ENCODE measurements at places on chromosomes 12 and 14.

GRCh38 chr14:101186544-101186943 lies 283.0 kb upstream of the RTL1 start:
- DNase-seq = no peak

GRCh38 chr14:55604488-55604887 lies 24.5 kb downstream of the KTN1 start:
- no peak for DNase-seq

DNA sequence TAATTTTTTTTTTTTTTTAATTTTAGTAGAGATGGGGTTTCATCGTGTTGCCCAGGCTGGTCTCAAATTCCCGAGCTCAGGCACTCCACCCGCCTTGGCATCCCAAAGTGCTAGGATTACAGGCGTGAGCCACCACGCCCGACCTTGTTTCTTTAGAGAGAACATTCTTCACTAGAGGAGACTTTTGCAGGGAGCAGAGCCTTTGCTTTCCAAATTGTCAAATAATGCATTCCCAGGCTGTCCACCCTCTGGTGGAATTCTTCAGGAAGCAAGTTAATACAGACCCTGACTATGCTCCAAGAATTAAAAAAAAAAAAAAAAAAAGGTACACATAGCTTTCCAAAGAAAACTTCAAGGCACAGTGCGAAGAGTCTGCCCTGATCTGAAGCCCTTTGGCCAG lies 6.8 kb downstream of the ALDH1L2 start:
- no peak for DNase-seq

DNA sequence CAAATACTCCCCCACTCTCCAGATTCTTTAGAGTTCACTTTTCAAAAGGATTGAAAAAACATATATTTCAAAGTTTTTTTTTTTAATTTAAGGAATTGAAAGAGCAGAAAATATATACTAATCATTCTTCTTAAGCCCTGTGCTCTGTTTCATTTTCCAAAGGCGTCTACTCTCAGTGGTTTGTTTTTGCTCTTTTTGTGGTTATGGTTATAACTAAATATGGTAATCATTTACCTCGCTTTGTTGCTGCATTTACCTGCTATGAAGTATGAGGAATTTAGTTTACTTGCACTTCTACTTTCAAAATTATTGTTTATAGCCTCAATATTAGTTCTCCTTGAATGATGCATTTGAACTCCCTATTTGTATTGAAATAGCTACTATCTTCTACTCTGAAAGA lies 55.9 kb upstream of the LRRK2 start:
- no peak for DNase-seq

- DNase-seq = no peak
Measured at GRCh38 chr12:26623136-26623535, 209.9 kb downstream of the ITPR2 start.

GRCh38 chr12:16449459-16449858 lies 102.0 kb downstream of the MGST1 start:
- no peak for DNase-seq

- DNase-seq = no peak
Measured at GRCh38 chr12:10042167-10042566, 11.7 kb downstream of the CLEC9A start.

DNA sequence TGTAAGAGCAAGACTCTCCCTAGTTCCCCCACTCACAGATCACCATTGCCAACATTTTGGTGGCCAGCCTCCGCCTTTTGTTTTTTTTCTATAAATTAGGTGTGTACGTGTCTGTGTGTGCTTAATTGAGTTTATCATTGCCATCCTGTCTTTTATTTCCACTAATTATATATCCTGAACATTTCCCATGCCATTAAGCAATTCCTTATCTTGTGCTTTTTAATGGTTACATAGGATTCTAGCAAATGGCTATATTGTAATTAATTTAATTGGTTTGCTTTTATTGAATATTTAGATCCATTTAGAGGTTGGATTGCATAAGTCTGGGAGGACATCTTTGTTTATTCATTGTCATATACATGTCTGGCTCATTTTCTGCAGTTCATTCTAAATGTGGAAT lies 107.3 kb upstream of the RTL1 start:
- DNase-seq = no peak

DNA sequence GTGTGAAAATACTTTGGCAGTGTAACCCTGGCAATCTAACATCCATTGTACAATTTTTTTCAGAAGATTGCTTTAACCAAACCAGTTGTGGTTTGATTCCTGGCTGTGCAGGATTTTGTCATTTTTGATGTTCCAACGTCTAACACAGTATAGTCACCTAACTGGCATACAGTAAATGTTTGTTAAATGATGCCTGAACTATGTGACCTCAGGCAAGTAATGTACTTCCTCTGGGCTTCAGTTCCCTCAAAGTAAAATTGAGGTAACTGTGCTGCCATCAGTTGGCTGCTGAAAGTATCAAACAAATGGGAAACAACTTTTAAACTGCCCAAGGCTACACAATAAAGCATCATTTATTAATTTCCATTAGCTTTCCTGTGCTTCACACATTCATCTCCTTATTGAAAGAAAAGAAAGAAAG lies 4.3 kb downstream of the TM7SF3 start:
- DNase-seq = no peak

DNA sequence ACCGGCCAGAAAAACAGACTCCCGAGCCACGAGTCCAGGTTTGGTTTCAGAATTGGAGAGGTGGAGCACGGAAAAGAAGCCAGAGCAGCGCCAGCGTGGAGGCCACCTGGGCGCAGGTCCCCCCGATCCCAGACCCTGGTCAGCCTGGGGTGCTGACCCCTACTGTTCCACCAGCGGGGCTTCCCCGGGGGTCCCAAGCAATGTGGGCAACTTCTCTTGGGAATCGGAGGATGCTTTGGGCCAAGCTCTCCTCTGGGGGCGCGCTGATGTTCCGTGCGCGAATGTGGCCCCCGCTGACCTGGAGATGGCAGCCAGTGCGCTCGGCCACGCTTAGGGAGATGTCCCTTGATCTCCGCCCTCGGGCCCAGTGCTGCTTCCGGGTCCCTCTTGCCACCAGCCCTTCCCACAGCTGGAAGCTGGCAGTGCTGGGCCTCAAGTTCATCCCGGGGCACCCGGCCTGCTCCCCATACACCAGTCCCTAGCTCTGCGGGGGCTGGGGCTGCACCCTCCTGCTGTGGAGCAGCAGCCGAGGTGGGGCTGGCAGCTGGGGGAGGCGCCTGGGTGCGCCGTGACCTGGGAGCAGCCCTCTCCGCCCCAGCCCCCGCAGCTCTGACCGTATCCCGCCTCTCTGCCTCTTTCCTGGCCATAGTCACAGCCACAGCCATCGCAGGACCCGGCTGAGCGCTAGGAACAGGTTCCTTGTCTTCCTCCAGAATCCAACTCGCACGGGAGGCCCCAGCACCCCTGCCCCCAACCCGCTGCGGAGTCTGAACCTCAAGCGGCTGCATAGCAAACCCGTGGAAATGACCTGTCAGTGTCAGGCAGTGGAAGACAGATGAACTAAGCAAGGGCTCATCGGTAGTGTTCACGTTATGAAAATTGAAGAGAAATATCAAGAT lies 91.2 kb downstream of the RCOR1 start:
- DNase-seq = no peak

DNA sequence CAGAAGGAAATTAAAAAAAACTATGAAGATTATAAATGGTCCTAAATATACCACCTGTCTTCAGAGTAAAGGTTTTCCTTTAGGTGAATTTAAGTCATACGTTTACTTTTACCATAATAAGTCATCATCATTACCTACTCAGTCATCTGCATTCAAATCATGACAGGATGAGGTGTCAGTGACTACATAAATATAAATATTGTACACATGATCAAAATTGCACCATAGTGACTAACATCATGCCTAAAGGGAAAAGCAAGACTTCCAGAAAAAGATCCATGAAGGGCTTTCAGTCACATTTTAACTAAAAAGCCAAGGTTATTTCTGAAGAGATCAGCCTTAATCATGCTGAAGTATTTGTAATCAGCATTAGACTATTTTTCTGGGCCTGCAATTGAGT lies 759.9 kb upstream of the FLRT2 start:
- DNase-seq = no peak

- DNase-seq = no peak
Measured at GRCh38 chr12:25417071-25417470, 136.0 kb downstream of the LMNTD1 start.

- no peak for DNase-seq
Measured at GRCh38 chr12:130719263-130719859, 3.3 kb upstream of the RIMBP2 start.

- peak; percentile 76 for DNase-seq
Measured at GRCh38 chr14:62117010-62117750, 355.0 kb downstream of the SNAPC1 start.

- DNase-seq = no peak
Measured at GRCh38 chr12:88952562-88952942, 372.3 kb upstream of the KITLG start.

DNA sequence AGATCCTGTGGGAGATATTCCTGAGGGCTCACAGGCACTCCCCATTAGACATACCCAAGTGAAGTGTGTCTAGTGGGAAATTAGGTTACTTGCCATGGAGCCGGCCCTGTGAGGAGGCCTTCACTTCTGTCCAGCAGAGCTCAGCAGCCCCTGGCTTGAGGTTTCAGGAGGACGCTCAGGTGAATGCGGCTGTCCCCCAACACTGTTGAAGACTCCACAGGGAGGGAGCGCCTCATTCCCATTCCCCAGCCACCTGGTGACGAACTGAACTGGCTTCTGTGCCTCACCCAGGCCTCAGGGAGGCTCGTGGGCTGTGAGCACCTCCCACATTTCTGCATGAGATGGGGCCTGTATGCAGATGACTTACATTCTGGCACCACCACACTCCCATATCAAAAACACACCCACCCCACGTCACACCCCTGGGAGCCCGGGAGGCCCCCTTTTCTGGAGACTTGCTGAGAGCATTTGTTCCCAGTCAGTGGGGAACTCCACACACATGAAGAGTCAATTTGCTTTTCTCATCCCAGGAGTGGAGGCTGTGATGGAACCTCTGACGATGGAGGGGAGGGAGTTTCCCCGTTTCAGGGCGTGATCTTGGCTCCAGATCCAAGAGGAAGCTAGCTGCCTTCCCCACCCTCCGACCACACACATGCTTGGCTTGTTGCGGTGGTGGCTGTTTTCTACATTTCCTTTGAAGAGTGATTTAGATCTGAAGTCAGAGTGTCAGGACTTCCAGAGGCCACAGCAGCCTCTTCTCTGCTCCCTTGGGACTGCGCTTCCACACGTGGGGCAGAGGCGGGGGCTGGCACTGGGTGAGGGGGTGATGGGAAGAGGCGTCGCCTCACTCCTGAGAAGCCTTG lies 120.7 kb downstream of the ADGRD1 start:
- DNase-seq = peak; percentile 40

DNA sequence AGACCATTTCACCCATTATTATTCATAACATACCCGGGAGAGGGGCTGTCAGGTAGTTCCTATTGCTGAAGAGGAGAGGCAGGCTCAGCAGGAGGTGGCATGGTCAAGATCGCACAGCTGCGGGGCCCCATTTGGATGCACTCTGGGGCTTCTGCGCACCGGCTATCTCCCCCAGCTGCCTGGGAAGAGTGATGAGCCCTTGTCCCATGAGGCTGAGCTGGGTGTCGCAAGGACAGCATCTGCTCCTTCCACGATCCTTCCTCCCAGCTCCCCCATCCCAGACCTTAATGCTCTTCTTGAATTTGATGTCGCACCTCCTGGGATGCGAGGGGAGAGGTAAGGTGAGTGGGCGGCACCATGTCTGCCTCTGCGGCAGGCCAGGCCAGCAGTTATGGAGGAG lies 62.6 kb downstream of the SLC24A4 start:
- DNase-seq = no peak

DNA sequence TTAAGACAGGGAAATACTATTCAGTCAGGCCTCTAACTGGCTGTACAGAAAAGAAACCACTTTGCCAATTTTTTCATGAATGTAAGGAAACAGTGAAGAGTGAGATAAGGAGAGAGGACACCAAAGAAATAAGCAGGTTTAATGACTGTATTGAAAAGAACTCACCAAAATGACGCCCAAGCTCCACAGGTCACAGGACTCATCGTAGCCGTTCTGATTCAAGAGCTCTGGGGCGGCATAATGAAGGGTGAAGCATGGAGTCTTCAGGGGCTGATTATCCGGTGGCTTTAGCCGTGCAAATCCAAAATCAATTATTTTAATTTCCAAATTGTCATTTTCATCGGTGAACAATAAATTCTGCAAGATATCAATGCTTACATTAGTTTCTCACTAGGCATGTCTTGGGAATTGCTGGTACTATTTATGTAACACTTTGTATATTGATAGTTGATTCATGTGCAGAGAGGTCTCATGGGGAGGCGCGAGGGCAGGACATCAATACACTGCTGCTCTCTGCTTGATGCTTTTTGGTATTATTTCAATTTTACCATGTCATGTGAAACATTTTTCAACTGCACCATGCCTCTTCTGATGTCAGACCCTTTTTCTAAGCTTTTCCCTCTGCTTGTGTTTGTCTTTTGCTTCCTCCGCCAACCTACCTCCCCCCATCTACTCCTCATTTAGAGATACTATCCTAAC lies 74.2 kb upstream of the TTC7B start:
- DNase-seq = no peak

DNA sequence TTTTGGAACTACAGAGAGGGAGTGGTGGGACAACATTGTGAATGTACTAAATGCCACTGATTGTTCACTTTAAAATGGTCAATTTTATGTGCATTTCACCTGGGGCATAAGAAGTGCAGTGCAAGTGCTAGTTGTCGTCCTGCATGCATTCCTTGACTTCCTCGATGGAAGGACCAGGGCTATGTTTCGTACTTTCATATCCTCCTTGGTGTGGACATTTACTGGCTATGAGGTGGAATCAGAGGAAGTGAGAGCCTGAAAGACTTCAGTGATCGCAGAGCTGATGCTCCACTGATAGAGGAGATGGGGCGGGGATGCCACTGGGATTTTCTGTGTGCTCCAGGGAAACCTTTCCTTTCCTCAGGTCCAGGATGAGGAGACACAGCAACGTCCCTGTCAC lies 54.1 kb upstream of the DDX11 start:
- DNase-seq = no peak

GRCh38 chr14:52267501-52268278 lies at the start of gene PTGDR:
PTGDR (plus strand) TSS chr14:52267698; CDS start chr14:52267815, 117 bp downstream.
- DNase-seq = peak; percentile 67

GRCh38 chr14:22303589-22304195 lies 285.3 kb downstream of the DAD1 start:
- DNase-seq = no peak

- no peak for DNase-seq
Measured at GRCh38 chr14:24246765-24247212, 4.4 kb upstream of the TINF2 start.

- no peak for DNase-seq
Measured at GRCh38 chr12:3496957-3497356, 6.0 kb downstream of the PRMT8 start.

GRCh38 chr12:132152953-132153352 lies 8.7 kb downstream of the NOC4L start:
- DNase-seq = no peak

DNA sequence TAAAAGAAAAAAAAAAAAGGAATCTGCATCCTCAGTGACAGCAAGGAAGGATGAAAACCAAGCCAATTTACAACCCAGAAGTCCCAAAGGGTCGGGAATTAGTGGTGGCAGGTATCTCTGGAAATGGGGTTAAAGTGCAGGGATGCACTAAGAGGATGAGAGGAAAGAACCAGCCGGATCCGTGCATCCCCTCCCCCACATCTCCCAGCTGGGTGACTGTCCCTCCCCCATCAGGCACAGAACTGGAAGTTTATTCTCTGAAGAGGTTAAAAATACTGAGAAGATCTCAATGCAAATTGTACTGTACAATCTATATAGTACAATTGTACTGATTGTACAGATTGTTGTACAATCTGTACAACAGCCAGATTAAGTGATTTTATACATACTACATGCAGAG lies 15.4 kb downstream of the CLMN start:
- no peak for DNase-seq

- no peak for DNase-seq
Measured at GRCh38 chr14:95870772-95871171, 5.9 kb upstream of the TUNAR start.

- DNase-seq = no peak
Measured at GRCh38 chr14:76045773-76046172, 60.2 kb downstream of the IFT43 start.

All from activated CD8-positive, alpha-beta memory T cell treated with anti-CD3 and anti-CD28 coated beads, Interleukin-2, amount 50 U/mL, for 48 hours (primary cell).